ENCODE measurements at places on chromosomes 13 and 19. TPM values are rescaled to one million over a fixed set of nuclear protein-coding genes. Genes with fewer than 3 reads are reported as not detected.
A peak's percentile ranks its signal among the peaks of the same experiment; 100 is the strongest.

Gene PEG3
- total RNA-seq = 38.2 TPM

Gene CAMSAP3
- total RNA-seq = 232 TPM

Gene TEX26
- total RNA-seq = not detected

Gene C19orf38
- total RNA-seq = not detected

Gene ZNF17
- total RNA-seq = 24.2 TPM

DNA sequence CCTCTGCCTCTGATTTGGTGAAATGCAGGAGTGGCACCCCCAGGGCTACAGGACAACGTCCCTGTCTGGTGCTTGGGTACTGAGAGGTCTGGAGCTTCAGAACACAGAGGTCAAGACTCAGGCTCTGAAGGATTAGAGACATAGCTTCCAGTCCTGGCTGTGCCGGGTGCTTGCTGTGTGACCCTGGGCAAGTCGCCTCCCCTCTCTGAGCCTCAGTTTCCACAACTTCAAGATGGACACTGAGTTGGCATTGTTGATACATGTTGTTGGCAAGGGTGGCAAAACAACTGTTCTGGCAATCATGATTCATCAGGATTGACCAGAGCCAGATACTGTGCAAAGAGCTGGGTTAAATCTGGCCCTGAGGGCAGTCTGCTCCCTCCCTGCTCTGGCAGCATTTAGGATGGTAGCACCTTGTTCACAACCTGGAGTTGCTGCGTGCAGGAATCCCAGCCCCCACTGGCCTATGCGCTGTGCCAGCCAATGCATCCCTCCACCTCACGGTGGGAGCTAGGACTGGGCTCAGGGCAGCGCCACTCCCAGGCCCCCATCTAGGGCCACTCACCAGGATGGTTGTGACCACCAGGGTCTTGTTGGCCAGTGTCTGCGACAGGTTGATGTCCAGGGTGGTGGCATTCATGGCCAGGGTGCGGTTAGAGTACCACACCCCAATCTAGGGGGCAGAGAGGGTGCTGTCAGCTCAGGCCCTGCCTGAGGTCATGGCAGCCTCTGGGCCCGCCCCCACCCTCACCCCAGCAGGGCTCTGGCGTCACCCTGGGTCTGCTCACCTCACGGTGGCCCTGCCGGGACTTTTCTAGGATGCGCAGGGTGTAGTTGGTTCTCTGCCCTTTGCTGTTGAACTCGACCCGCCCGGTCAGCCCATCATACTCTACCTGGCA, 16.7 kb downstream of the GRIK5 start:
- DNase-seq = no peak

GRCh38 chr13:100069278-100069677, 19.6 kb upstream of the PCCA start:
- no peak for DNase-seq

DNA sequence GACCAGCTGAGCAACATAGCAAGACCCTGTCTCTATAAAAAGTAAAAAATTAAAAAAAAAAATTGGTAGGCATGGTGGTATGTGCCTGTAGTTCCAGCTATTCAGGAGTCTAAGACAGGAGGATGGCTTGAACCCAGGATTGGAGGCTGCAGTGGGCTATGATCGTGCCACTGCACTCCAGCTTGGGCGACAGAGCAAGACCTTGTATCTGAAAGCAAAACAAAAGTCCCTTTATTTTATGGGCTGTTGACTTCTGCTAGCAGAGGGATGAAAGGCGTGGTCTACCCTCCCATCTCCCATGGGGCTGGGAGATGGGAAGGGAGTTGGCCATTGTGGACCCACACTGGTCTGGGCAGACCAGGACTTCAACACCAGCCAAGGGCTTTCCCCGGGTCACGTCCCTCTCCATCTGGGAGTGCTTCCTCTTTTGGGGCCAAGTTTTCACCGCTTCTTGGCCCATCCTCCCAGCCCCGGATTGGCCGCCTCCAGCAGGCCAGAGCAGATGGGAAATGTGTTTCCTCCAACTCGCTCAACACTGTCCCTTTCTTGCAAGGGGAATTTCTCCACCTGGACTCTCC, 2.2 kb upstream of the TNFSF9 start:
- no peak for DNase-seq

DNA sequence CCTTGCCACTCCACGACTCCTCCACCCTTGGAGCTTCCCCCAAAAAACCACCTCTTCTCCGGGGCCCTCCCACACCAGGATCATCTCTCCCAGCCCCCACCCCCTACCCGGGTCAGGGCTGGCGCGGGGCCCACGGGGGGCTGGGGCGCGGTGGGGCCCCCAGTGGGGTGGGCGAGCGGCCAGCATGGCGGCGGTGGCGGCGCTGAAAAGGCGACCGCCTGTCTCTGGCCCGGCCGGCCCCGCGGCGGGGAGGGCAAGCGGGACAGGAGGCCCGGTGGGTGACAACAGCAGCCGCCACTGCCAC, 850 bp downstream of the DYRK1B start:
- DNase-seq = no peak

GRCh38 chr13:81929988-81930387, 1589.1 kb upstream of the SPRY2 start:
- no peak for DNase-seq

GRCh38 chr13:49437705-49438104, 6.2 kb downstream of the CAB39L start:
- DNase-seq = no peak

DNA sequence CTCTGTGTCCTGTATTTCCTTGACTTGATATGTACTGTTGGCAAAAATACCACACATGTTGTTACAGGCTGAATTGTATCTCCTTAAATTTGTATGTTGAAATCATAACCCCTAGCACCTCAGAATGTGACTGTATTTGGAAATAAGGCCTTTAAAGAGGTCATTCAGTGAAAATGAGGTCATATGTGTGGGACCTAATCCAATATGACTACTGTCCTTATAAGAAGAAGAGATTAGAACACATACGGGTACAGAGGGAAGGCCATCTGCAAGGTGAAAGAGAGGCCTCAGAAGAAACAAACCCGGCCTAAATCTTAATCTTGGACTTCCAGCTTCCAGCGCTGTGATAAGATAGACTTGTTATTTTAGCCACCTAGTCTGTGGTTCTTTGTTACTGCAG, 202.5 kb downstream of the NUFIP1 start:
- DNase-seq = no peak

DNA sequence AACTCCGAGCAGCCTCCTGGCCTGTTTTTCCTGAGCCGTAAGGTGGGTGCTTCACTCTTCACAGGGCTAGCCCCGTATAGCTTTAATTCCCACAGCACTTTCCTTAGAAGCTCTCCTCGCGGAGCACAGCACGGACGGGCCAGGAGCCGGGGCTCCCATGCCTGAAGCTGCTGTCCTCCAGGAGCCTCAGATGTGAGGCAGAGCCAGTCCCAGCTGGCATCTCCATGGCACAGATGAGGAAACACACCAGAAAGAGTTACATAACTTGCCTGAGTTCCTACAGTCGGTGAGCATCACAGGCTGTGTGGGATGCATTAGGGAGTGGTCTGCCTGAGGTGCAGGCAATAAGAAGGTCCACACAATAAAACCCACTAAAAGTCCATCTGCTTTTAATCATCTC, 118.5 kb downstream of the ATP8A2 start:
- no peak for DNase-seq

DNA sequence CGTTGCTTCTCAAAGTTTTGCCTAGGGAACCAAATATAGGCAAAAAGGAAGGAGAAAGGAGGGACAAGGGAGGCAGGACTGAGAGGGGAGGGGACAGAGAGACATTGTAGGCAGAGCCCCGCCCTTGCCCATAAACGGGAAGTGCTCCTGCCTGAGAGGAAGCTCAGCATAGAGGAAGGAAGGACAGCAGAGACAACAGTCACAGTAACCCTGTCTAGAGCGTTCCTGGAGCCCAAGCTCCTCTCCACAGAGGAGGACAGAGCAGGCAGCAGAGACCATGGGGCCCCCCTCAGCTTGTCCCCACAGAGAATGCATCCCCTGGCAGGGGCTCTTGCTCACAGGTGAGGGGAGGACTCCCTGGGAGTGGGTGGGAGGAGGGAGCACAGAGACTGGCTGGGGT, at the start of gene CEACAM21:
TSS of gene CEACAM21 (plus strand) at position 169 of the 400 bp plus-strand sequence. CDS start at position 278, 109 bp downstream.
- peak; percentile 56 for DNase-seq

DNA sequence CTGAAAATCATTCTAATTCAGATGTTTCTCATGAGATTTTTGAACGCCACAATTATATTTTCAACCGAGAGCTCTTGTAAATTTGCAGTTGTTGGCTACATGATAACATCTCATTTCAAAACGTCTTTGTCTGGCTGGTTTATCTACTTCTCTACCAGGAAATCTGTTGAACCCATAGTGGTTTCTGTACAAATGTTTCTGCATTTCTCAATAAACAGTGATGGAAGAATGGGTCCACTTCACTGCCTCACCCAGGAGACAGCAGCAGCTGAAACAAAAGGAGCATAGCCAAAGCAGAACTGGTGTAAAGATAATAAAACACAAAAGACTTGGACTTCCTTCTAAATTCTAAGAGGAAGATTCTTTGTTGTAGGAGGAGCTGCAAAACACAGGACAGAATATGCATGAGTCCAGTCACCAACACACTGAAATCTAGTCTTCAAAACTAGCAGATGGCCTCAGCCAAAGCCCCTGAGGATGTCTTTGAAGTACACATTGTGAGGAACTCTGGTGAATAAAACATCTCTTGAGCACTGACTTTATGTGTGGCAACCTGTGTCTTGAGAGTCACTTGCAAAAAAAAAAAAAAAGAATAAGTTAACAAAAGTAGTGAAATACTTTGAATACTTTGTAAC, 68.6 kb upstream of the FGF14 start:
- DNase-seq = no peak

DNA sequence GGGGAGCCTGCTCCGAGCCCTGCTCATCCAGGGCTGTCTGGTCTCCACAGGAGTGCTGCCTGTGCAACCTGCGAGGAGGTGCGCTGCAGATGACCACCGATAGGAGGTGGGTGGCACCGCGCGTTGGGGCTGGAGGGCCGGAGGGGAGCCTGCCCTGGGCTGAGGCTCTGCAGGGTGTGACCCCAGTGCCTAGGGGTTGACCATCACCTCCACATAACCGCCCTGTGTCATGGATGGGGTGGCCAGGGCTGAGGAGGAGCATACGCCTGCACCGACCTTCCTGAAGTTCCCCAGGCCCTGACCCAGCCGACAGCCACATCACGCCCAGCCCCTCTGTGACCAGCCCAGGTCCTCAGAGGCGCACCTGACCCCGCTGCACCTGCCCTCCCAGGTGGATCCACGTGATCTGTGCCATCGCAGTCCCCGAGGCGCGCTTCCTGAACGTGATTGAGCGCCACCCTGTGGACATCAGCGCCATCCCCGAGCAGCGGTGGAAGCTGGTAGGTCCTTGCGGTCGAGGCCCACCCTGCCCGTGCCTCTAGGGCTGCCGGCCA, 168.7 kb downstream of the KDM4B start:
- no peak for DNase-seq

GRCh38 chr13:26186995-26187394, 35.1 kb downstream of the RNF6 start:
- DNase-seq = no peak

DNA sequence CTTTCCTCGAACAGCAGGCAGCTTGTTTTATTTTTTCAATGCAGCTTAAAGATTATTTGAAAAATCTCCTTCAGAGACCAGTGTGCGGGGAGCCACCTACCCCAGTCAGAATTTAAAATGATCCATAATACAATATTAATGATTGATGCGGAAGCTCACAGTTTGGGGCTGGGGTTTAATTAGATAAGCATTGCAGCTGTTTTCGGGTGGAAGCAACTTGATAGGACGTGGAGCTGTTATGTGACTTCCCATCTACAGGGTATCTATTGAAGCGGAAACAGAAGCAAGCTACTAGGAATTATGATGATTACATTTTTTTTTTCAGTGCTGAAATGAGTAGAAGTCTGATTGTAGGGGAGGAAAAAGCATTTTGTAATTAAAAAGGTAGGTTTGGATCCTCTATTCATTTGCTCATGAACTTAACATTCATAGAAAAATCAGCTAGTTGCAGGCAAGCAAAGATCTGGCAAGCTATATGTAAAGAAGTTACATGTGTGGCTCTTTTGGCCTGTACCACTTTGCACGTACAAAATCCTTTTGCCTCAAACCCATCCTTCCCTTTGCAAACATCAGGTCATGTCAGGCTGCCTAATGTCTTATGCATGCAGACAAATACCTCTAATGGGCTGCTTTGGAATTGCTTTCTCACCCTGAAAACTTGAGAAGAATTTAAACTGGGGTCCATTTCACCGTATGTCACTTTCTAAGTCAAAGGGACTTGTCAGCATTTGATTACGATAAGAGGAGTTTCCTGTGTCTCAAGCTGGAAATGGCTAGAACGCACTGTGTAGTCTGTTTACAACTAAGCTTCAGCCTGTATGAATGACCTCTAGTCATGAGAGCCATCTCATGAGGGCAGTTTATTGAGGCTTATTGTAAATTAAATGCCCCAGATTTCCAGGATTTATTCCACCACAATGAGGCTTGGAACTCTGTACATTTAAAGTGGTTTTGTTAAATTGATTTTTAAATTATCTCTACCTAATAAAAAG, 267.1 kb upstream of the TMTC4 start:
- DNase-seq = no peak

- no peak for DNase-seq
These were observed 38.5 kb downstream of the SOX21 start for GRCh38 chr13:94673851-94674250.

- no peak for DNase-seq
These were observed 2.1 kb upstream of the TEX29 start for GRCh38 chr13:111318386-111318785.

GRCh38 chr19:55536951-55537740, at the start of gene SBK2:
TSS of gene SBK2 (minus strand) at chr19:55537133. CDS start at chr19:55536294, 839 bp downstream.
- no peak for DNase-seq

GRCh38 chr19:13574933-13575332, 68.7 kb upstream of the CACNA1A start:
- DNase-seq = no peak

DNA sequence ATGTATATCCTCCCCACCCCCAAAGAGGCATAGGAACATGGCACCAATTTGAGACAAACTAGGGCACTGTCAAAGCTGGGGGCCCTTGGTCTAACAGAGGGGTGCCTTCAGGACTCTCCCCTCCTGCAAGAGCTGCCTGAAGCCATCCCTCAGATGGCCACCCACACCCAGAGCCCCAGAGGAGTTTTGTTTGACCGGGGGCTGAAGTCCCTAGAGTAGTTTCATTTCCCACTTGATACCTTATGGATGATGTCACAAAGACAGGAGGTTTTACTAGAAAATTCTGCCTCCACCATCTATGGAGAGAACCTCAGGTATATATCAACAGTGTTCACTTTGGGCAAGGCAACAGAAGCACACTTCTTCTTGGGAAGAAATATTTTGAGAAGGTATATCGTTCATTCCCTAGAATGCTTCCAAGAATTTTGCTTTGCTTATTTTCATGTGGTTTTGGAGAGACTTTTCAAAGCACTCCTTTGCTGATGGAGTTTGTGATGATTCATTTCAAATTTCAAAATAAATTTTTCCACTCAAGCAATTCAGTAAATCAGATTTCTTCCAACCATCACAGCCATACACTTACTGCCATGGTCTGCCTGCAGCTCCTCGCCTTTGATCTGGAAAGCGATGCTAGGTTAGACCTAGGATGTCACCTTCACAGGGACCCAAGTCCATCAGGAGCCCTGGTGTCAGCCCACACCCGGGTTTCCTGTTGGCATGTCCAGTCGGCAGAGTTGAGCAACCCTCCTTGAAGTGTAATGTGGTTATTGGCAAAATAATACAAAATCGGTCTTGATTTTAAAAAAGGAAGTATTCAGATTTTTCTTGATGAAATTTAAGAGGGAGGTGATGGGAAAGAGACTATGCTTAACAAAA, 207.0 kb downstream of the SHISA2 start:
- no peak for DNase-seq

Measured in stomach (tissue), 19 donors.